ENCODE measurements at places on chromosomes 12 and 14.
A peak's percentile ranks its signal among the peaks of the same experiment; 100 is the strongest.

DNA sequence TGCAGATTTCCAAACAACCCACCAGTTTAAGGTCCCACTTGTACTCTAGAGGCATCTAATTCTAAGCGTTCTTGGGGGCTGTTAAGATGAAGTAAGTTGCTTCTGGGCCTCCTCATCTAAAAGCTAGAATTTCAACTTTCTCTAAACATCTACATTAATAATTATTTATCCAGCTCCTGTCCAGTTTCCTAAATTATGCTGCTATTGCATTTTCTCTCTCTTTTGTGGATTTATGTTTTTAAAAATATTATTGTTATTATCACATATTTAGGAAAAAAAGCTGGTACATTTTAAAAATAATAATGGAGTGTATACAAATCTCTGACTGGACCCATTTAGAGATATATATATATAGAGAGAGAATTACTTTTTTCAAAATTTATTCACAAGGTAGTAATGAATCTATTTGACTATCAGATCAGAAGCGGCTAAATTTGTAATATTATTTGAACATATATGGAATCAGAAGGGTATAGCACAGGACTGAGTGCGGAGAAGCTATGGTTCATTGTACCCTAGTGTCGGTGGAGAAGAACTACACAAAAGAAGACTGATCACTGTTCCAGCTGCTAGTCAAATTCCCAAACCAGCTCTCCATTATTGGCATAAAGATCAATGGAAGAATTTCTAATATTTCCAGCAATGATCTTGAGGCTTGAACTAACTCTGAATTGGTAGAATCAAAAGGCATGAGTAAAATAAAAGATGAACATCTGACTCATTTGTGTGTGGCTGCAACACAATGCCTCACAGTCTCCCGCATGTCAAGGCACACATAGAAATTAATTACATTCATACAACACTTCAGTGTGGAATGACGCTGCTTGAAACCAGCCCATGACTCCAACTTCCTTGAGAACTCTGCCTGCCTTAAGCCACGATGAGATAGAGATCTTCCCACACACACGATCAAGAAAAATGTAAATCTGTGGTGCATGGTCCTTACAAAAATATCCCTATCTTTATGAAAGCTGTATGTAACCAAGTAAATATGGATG, 433.4 kb upstream of the OR4E1 start:
- no peak for DNase-seq

- DNase-seq = no peak
These were observed 12.6 kb upstream of the NCOR2 start for GRCh38 chr12:124579921-124580517.

GRCh38 chr12:94621662-94622359, 28.5 kb downstream of the TMCC3 start:
- no peak for DNase-seq

DNA sequence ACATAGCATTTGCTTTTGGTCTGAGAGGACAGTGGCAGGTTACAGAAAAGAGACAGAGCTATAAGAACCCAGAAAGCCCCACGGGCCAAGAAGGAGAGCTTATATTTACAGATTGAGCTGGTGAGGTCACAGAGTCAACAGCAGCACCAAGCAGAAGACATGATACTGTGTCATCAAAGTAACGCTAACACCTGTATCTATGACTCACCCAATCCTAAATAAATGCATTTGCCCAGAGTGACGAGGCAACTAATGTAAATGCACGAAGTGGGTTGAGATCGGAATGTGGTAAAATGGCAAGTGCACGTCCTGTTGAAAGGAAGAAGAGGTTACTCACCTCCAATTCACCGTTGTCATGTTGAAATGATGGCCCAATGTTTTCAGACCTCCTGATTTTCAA, 6.7 kb upstream of the CD163L1 start:
- DNase-seq = no peak

DNA sequence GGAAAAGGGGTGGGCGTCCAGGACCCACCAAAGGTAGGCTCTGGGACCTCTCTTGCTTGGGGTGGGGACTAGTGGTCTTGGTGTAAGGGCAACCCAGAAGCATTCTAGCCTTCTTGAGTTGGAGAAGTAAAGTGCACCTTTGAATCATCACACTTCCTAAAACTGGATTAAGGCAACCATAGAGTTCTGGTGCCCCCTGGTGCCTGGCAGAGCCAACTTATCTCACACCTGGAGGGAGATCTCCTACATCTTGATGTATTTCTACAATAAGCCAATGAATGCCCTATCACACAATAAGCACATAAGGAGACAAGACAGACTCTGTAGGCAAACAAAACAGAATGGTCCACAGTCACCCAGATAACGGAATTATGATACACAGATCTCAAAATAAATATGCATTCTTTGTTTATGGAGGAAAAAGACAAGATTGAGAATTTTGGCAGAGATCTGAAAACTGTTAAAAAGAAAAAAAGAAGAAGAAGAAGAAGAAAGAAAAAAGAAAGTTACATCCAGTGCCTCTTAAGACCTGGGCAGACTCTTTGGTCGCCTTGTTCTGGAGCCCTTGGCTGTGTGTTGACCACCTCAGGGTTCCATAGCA, 95.9 kb upstream of the PPP2R5C start:
- DNase-seq = peak; percentile 62

- DNase-seq = no peak
These were observed 604 bp downstream of the EEA1 start for GRCh38 chr12:92928421-92928961.

GRCh38 chr12:131986910-131987309, 37.2 kb downstream of the EP400 start:
- DNase-seq = no peak

DNA sequence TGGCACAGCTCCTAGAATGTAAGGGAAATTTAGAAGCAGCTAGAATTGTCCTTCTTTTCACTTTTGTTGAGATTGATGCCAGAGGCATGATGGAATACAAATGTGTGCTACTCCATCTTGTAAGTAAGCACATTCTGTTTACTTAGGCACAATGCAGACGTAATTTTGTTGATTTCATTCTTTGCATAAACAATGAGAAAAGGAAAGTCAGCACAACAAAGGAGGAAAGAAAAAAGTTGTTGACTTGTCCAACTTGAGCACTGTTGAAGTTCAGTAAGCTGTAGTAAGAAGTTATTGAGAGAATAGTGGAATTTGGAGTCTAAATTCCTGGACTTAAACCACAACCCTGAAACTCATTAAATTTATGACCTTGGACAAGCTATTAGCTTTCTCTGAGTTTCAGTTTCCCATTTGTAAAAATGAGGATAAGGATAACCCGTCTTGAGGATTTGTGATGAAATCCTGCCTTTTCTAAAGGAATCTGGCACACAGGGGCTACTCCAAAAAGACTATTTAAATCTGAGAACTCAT, 19.4 kb upstream of the CNTN1 start:
- no peak for DNase-seq

DNA sequence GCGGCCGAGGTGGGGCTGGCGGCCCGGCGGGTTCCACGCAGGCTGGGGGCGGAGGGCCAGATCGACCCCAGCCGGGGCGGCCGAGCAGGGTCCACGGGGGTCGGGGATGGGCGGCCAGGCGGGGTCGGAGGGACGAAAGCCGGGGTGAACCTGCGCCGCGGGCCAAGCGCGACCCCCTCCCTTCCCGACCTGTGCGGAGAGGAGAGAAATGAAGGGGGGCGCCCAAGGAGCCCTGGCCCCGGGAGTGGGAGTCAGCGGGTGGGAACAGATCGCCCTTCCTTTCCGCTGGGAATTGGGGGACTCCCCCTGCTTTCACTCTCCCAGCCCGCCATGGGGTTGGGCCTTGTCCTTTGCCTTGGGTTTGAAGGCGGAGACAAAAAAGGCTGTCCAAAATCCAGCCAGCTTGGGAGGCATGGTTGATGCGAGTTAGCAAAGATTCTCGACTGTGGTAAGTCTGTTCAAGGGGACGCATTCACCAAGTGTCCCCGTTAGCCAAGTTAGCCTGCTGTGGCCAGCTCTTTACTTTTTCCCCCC, 559 bp upstream of the CKAP4 start:
- DNase-seq = peak; percentile 61

GRCh38 chr12:54369597-54370131, 5.4 kb upstream of the GPR84 start:
- DNase-seq = peak; percentile 51

GRCh38 chr14:95365401-95365800, 45.7 kb upstream of the CLMN start:
- no peak for DNase-seq

- DNase-seq = no peak
These were observed 266.4 kb downstream of the SSPN start for GRCh38 chr12:26461776-26462175.

DNA sequence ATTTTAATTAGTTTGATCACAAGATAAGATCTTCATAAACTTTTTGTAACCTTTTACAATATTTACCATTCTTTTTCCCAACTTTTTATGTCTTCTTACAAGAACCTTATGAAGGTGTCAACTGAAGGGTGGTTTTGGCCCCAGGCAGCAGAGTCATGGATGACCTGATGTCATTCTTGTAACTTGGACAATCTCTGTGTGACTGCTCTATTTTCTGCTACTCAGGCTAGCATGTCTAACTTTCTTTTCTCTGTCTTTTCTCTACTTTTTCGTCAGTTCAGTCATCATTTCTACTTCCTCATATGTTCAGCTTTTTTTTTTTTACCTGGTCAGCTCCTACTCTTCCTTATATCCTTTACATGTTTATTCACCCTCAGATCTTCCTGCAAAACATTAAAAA, 150.7 kb upstream of the PTPRQ start:
- DNase-seq = no peak

GRCh38 chr14:31781578-31781977, 220.4 kb downstream of the NUBPL start:
- no peak for DNase-seq

DNA sequence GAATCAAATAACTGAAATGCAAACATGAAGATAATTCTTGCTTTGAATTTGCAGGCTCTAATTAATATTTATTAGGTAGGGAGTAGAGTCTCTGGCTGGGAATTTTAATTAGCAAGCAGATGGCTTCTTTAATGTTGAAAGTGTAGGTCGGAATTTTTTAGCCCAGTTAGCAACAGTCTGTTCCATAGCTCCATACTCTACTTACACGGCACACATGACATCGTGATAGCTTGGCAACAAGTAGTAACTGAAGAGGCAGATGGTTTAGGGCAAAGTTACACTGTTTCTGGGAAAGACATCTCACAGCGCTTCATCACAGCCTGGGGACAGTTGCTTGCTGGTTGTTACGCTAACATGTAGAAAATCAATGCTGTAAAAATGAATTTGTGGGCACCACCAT, 710.7 kb downstream of the GALC start:
- no peak for DNase-seq

GRCh38 chr12:31118347-31119191, 44.9 kb downstream of the DDX11 start:
- DNase-seq = peak; percentile 87

- peak; percentile 56 for DNase-seq
These were observed 19.1 kb upstream of the PGF start for GRCh38 chr14:74974364-74975058.

DNA sequence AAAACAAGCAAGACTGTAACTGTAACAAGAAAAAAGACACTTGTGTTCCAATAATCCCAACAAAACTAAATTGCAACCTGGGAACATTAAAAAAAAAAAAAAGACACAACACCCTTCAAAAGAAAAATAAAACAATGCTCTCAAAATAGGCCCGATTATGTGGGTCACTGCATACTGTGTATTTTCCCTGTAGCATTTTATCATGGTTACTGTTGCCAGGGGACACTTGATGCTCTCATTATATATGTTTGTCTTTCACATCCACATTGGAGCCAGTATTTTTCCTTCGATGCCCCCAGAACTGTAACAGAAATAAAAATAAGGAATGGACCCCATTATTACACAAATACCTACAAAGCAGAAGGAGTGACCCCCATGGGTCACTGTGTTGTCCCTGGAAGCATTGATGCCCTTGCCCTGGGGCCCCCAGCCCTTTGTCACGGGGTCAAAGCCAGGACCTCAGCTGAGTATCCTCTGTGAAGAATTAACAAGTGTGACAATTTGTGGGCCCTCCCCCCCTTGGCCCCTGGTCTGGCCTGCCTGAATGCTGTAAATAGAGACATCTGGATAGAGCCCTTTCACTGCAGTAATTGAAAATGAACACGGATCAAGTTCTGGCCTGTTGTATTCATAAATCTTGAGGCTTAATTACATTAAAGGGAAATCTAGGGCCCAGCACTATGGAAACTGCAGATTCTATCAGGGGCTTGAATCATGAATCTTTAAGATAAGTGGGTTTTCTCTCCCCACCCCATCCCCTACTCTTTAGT, 72.8 kb downstream of the C12orf42 start:
- no peak for DNase-seq

- DNase-seq = peak; percentile 41
These were observed 7.7 kb downstream of the TBX3 start for GRCh38 chr12:114676142-114676741.

GRCh38 chr12:63036216-63036973, 101.4 kb upstream of the PPM1H start:
- no peak for DNase-seq

DNA sequence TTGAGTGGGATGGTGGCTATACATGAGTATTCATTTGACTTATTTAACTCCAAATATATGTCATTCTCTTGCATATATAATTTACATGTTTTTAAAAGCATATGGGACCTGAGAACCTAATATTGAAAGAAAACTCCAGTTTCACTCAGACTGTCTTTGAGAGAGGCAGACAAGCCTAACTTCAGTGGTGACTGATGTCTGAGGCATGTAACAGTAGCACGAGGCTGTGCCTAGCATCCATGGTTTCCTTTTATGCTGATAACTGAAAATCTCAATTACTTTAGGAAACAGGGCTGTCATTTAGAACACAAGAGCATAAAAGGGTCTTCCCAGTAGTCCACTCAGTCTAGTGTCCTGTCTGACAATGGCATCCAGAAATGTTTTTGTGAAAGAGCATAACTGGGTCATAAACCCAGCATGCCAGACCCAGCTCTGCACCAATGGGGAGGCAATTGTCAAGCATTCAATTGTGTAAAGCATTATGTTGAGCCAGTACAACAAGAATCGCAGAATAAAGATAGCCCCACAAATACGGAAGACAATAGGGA, 24.3 kb downstream of the MAPK1IP1L start:
- DNase-seq = no peak

DNA sequence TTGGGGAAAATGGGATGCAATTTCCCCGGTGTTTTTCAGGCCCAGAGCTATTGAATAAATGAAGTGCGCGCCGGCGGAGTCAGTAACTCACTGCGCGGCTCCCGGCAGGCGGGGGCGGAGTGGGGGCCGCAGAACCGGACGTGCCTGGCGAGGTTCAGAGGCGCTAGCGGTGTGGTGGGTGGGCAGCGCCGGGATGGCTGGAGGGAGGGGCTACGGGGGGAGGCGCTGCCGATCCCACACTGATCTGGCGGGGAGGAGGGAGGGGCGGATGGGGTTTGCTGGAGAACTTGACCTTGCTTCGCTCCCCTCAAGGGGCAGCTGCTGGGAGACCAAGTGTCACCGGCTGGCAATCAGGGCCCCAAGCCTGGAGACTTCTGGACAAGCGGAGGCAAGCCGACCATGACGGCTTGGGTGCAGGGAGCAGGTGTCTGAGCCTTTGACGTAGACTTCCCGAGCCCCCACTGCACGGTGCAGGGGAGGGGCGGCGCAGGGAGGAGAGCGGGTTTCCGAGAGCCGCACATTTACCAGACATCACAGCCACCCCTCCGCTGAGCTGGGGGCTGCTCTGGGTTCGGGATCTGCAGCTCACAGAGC, 174.1 kb upstream of the RTL1 start:
- DNase-seq = peak; percentile 88

GRCh38 chr12:95863337-95863736, 4.6 kb downstream of the SNRPF start:
- no peak for DNase-seq

- DNase-seq = no peak
These were observed 72.3 kb upstream of the TMCC3 start for GRCh38 chr12:94722664-94723063.

GRCh38 chr12:60197589-60197988, 601.8 kb downstream of the SLC16A7 start:
- no peak for DNase-seq
